ENCODE measurements at places on chromosomes 5 and 9. TPM values are rescaled to one million over a fixed set of nuclear protein-coding genes. Genes with fewer than 3 reads are reported as not detected.

DNA sequence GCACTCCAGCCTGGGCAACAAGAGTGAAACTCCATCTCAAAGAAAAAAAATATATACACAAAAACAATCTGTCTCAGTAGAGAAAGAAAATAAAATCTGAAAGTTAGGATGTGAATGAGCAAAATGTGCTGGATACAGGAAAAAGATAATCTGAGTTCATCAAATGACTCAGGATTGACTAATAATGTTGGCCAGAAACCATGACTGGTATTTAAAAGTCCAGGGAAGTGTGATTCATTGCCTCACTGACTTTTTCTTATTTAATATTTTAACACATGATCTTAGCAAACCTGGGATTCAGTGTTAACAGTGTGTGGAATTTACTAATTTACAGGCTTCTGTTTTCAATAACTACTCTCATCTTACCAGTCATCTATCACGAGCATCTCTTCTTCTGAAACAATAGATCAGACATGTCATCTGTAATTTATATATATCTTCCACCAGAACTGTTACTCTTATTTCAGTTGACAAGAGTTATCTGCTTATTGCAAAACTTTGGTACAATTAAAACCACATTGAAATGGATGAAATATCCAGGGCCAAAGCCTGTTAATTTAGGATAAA lies 256.7 kb downstream of the CDH12 start:
- DNase-seq: no peak

DNA sequence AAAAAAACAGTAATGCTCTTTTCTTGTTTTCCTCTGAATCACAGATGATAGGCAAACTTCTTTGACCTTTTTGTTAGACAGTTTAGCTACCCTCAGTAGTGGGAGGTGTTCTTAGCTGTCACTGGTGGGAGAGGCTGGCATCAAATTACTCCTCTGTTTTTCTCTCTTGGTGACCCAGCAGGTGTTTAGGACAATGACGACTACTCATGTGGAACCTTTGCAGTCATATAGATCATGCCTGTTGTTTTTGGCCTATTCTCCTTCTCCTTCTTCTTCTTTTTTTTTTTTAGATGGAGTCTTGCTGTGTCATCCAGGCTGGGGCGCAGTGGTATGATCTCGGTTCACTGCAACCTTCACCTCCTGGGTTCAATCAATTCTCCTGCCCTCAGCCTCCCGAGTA lies 15.4 kb upstream of the NPR2 start:
- DNase-seq: no peak

DNA sequence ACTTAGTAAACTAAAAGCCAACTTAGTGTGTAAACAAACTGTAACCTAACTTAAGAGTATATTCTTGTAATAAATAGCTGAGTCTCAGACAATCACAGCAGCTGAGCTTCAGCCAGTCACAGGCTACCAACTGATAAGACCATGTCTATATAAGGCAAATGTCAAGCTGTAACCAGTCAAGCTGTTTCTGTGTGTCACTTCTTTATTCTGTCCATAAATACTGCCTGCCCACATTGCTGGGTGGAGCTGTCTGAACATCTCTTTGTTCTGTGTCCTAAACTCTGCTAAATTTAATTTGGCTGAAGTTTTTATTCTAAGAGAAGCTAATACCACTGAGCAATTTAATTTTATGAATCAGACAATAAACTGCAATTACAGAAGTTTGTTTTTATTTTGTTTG lies 412.1 kb upstream of the CDH10 start:
- DNase-seq: no peak

- no peak for DNase-seq
Observed at GRCh38 chr5:1338506-1339070, 6.3 kb downstream of the CLPTM1L start.

- no peak for DNase-seq
Observed at GRCh38 chr5:168707716-168708695, 128.8 kb upstream of the PANK3 start.

The BAAT gene
- 0.71 TPM for total RNA-seq

- no peak for DNase-seq
Observed at GRCh38 chr5:171861381-171861780, 75.8 kb downstream of the SMIM23 start.

GRCh38 chr5:141319202-141319601 lies 1.4 kb downstream of the TAF7 start:
- DNase-seq: no peak

The IL4 gene
- total RNA-seq: not detected

- DNase-seq: no peak
Observed at GRCh38 chr9:99360026-99360425, 137.9 kb downstream of the SEC61B start.

- no peak for DNase-seq
Observed at GRCh38 chr5:139690064-139690802, 42.1 kb downstream of the CXXC5 start.

GRCh38 chr9:126617003-126617822 lies 3.5 kb downstream of the LMX1B start:
- no peak for DNase-seq

GRCh38 chr5:67192719-67193438 lies 3.7 kb downstream of the CD180 start:
- DNase-seq: no peak

DNA sequence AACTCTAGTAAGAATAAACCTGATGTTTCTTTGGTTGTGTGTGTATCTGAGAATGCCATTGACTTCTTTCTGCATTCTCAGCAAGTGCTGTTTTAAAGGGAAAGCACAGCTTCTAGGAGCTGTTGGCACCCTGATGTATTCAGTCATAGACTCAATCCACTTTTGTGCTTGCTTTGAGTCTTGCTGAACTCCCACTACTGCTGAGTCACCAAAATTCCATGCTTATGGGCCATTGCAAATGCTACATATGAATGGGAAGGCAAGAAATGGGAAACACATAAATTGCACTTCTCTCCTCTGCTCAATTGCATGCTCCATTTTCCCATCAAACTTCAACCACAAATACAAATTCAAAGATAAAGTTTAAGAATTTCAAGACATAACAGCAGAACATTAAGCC lies 9.8 kb upstream of the FTMT start:
- no peak for DNase-seq

- DNase-seq: peak; percentile 25
Observed at GRCh38 chr9:1604942-1605560, 410.1 kb upstream of the SMARCA2 start.

The OBP2B gene
- total RNA-seq: not detected

DNA sequence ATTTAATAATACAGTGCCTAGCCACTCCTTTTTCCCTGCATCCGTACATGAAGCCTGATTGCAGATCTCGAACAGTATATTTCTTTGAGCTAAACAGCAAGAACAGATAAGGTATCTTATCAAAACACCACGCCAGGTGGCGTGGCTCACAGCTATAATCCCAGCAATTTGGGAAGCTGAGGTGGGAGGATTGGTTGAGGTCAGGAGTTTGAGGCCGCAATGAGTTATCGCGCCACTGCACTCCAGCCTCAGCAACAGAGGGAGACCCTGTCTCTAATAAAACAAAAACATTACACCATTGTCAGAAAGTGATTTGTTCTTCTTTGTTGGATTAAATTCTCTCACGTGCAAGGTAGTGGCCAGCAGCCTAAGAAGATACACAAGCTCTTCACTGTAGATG lies 291.2 kb upstream of the DMRT1 start:
- DNase-seq: no peak

GRCh38 chr5:72518001-72518683 lies 10.9 kb upstream of the ZNF366 start:
- DNase-seq: peak; percentile 26

DNA sequence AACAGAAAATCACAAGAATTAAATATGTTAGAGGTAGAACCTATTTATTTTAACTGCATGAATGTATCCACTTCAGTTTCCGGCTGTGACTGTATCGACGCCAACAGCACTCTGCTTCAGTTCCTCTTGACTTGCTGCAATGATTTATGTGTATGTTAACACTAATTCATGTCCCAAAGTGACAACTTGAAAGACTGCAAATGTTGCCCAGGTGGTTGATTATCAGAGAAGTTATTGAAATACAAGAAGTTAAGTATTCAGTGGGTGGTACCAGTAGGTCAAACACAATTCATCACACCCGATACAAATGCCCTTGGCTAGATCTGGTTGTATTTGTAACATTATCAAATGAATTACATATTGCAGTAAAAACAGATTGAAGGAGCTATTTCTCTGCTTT lies 622.7 kb upstream of the CDH18 start:
- DNase-seq: no peak

GRCh38 chr9:36802201-36802920 lies 229.7 kb downstream of the MELK start:
- no peak for DNase-seq

GRCh38 chr5:88680253-88681132 lies 202.5 kb downstream of the MEF2C start:
- peak; percentile 13 for DNase-seq

Data from HepG2 (cell line).